ENCODE measurements at places on chromosomes 2 and 18.

- peak; percentile 8 for DNase-seq
These were observed 86.1 kb downstream of the MSH2 start for GRCh38 chr2:47488870-47489584.

GRCh38 chr2:219158586-219158985 is 2.0 kb downstream of the NHEJ1 start:
- DNase-seq, result no peak

GRCh38 chr2:54728669-54729120 is 5.2 kb downstream of the EML6 start:
- DNase-seq, result no peak

DNA sequence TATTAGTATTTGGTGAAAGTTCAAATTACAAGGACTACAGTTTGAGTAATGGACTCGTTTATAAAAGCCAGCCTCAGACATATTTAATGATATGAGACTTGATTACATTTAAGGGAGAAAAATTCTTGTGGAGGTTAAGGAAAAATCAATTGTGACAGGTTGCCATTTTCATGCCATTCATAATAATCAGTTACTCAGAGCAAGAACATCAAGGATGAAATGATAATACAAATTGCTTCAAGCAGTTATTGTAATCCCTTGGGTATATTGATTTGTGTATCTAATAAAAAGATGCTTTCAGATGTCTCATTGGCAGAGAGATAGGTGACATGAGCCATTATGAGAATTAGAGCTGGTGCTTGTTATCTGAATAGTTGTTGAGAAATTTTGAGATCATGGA is 153.6 kb downstream of the ATP9B start:
- no peak for DNase-seq

DNA sequence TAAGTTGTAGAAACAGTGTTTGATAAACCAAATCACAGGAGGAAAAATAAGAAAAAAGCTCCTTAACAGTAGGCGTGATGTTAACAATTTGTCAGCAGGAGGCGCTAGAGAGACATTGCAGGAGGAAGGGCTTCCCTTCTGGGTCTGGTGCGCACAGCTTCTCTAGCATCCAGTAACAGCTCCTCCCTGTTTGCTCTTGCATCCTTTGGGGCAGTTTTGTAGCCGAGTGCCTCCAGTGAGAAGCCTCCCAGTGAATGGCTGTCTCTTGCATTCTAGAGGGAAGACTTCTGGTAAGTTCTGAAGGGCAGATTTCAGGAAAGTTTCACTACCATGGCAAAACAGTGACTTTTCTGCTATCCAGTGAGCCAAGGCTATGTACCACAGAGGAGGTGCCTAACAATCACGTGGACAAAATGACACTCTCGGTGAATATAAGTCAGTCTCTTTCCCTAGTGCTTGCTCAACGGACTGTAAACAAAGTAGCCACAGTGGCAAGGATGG is 9.5 kb upstream of the ZNF396 start:
- DNase-seq, result peak; percentile 88

GRCh38 chr18:13910986-13911385 is 4.3 kb downstream of the MC2R start:
- DNase-seq, result no peak

DNA sequence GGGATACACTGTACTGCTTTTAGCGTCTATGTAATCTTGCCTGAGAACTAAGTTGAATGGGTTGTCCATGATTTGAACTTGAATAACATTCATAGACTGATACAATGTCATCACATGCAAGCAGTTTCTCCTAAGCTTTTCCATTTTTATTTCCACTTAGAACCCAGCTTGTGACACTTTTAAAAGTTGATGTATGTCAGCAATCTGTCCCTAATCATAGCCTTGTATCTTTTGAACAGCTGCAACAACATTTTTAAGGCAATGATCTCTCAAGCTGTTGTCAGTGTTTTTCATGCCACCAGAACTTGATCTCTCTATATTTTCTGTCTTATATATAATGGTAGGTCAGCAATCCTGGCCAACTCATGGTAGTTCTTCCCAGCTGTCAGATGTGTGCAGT is 185.0 kb downstream of the DOK6 start:
- DNase-seq, result no peak

DNA sequence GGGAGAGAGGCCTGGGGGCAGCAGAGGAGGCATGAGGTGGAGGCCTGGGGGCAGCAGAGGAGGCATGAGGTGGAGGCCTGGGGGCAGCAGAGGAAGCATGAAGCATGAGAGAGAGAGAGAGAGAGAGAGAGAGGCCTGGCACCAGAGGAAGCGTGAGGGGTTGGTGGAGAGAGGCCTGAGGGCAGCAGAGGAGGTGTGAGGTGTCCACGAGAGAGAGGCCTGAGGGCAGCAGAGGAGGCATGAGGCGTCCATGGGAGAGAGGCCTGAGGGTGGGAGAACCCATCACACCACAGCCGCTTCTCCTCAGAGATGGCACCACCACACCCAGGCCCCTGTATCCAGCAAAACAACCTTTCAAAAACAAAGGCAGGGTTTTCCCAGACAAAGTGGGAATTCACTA is 55.7 kb upstream of the KCNG2 start:
- DNase-seq, result no peak

DNA sequence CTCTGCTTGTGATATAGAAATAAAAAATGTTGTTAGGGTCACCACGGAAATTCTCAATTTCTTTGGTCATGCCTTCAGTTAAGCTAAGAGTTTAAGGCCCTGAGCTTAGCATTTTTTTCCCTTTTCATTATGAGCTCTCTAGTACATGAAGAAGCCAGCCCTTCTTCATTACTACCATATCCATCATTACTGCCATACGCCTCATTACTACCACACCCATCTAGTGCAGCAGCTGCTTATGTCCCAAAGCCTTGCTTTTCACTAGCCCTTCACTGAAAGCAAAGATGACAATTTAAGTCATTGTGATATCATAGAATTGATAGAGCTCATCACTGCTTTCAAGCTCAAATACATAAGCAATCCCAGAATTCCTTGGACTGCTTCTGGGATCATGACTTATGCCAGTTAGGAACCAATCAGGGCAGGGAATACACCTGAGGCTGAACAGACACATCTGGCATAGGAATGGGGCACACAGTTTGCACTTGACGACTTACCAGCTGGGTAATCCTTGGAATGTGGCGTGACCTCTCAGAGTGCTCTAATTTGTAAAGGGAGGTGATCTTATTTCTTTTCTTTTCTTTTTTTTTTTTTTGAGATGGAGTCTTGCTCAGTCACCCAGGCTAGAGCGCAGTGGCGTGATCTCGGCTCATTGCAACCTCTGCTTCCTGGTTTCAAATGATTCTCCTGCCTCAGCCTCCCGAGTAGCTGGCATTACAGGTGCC is 40.3 kb downstream of the SOWAHC start:
- DNase-seq, result no peak

DNA sequence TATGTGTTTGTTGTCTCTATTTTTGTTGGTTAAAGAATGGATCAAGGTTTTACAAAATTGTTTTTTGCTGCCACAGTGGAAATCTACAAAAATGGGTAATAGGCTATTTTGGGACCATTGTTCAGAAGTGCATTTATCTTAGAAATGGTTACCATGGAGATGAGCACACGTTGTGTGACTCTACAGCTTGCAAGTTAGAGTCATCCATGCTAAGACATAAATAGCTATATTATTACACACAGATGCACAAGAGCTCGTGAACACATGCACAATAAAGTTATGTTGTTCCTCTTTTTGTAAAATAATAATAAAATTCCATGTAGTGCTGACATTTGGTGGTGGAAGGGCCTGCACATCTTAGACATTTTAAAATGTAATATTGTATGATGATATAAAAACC is 15.5 kb upstream of the DUSP19 start:
- DNase-seq, result no peak

GRCh38 chr2:222942977-222943376 is 82.1 kb downstream of the ACSL3 start:
- DNase-seq, result no peak

- no peak for DNase-seq
These were observed 14.3 kb downstream of the IGFBP5 start for GRCh38 chr2:216680951-216681629.

Measured in eye (tissue), 1 donor.